Kidney tubule cell (primary cell): ENCODE measurements at places on chromosomes 13 and 19.

GRCh38 chr13:99000137-99000536 lies 22.3 kb upstream of the DOCK9 start:
- DNase-seq: no peak

- no peak for DNase-seq
Observed at GRCh38 chr19:54248016-54248601, 5.5 kb upstream of the LILRA6 start.

- DNase-seq: peak; percentile 63
Observed at GRCh38 chr13:40777166-40777808, 6.3 kb upstream of the MRPS31 start.

- no peak for DNase-seq
Observed at GRCh38 chr19:27906081-27906480, 1306.9 kb downstream of the UQCRFS1 start.
